ENCODE measurements at places on chromosomes 12 and 14.

GRCh38 chr12:108730365-108731104 is 783 bp downstream of the CORO1C start:
- no peak for DNase-seq

GRCh38 chr14:75614179-75614578 is 35.8 kb downstream of the FLVCR2 start:
- DNase-seq, result no peak

- no peak for DNase-seq
Measured at GRCh38 chr12:58306266-58307000, 365.1 kb downstream of the ATP23 start.

DNA sequence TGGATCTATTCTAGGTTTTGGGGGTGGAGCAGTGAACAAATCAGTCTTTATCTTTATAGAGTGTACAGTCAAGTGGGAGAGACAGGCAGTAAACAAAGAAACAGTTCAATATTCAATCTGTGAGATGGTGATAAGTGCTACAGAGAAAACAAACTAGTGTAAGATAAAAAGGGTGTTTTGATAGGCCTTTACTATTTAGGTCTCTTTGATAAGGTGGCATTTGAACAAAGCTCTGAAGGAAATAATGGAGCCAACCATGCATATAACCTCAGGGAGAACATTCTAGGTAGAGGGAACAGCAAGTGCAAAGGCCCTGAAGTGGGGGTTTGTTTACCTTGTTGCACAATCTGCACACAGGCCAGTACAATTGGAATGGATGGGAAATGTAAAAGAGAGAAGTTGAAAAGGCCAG is 47.3 kb downstream of the PTPN11 start:
- no peak for DNase-seq

Measured in stimulated activated CD8-positive, alpha-beta memory T cell treated with anti-CD3 and anti-CD28 coated beads, Interleukin-15, amount 100 ng/mL, for 24 hours (primary cell).